ENCODE measurements at places on chromosomes 2 and 18. TPM values are rescaled to one million over a fixed set of nuclear protein-coding genes. Genes with fewer than 3 reads are reported as not detected.

The HSPE1 gene
- total RNA-seq: 223 TPM

DNA sequence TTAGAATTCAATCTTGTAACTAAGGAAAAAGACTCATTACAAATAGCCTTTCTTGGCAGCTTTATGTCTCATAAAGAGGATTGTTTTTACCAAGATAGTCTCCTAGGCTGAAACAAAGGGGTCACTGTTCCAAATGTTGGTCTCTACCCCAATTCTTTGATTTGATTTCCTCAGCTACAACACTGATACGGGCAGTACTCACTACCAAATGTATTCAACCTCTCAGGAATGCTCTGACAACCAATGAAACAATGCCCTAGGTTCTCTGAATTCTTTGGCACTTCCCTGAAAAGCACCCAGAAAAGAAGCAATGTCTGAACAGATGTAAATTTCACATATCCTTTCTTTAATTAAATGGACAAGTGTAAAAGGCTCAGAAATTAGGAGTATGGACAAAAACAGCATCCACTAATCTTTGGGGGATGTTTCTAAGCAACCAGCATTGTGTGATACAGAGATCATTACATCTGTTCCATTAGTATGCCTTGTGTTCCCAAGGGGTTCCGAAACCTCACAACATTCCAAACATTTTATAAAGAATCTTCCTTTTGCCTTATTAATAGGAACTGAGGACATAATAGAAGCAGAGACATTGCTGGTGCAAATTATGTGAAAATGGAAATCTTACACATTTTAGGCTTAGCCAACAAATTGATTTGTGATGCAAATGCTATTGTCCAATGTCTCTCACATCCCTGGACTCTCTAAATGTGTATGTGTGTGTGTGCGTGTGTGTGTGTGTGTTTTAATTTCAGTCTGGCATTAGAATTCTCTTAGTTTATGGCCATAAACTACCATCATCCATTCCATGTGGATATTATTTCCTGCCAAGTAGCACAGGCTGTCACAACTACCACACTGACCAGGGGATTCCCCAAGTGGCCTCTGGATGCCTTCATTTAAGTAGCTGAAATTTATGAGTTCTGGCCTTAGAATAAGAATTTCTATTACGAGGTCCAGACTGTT lies 276.0 kb downstream of the MTX2 start:
- no peak for DNase-seq

The ASB18 gene
- total RNA-seq: not detected

DNA sequence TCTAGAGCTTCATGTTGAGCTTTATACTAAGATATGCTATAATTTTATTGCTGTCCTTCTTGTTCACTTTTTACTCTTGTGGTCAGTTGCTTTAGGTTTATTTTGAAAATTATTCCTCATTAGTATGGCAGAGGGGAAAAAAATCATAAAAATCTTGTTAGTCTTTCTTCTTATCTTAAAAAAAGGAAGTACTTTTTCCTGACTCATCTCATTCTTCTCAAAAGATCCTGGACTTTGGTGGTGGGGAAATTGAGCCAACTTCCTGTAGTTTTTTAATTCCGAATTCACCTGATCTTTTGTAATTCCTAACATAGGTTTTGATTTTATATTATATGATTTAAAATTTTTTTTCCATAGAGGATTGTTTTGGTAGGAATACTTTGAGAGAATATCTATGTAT lies 3.8 kb downstream of the SLC4A1AP start:
- no peak for DNase-seq

The C2orf66 gene
- not detected for total RNA-seq

The STPG4 gene
- not detected for total RNA-seq

The REG3G gene
- total RNA-seq: 0.22 TPM

GRCh38 chr2:170771421-170771937 lies 1.3 kb downstream of the ERICH2 start:
- no peak for DNase-seq

The CIDEA gene
- total RNA-seq: not detected

The UGT1A5 gene
- total RNA-seq: not detected

- no peak for DNase-seq
Measured at GRCh38 chr2:214837466-214837865, 28.0 kb upstream of the BARD1 start.

GRCh38 chr2:64866797-64867196 lies 122.4 kb upstream of the SLC1A4 start:
- no peak for DNase-seq

DNA sequence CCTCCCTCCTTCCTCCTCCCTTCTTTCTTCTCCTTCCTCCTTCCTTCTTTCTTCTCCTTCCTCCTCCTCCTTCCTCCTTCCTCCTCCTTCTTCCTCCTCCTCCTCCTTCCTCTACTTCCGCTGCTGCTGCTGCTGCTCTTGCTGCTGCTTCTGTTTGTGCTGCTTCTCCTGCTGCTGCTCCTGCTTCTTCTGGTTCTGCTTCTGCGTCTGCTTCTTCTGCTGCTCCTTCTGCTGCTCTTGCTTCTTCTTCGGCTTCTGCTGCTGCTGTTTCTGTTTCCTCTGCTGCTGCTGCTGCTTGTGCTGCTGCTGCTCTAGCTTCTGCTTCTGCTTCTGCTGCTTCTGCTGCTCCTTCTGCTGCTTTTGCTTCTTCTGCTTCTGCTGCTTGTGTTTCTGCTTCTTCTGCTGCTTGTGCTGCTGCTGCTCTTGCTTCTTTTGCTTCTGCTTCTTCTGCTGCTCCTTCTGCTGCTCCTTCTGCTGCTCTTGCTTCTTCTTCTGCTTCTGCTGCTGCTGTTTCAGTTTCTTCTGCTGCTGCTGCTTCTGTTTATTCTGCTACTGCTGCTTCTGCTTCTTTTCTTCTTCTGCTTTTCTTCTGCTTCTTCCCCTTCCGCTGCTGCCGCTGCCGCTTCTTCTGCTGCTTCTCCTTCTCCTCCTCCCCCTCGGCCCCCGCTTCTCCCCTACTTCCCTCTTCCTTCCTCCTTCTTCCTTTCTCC lies 8.6 kb downstream of the SNRNP27 start:
- no peak for DNase-seq

- no peak for DNase-seq
Measured at GRCh38 chr2:47009253-47009767, 93.7 kb upstream of the MCFD2 start.

The GMCL1 gene
- 18.6 TPM for total RNA-seq

The FIGN gene
- total RNA-seq: 0.02 TPM

- no peak for DNase-seq
Measured at GRCh38 chr18:45568017-45568416, 47.3 kb upstream of the SLC14A2 start.

GRCh38 chr2:219058541-219059374 lies 2.0 kb downstream of the IHH start:
- DNase-seq: peak; percentile 41

- no peak for DNase-seq
Measured at GRCh38 chr2:122542236-122542635, 786.8 kb downstream of the TSN start.

The DCAF17 gene
- total RNA-seq: 29.3 TPM

DNA sequence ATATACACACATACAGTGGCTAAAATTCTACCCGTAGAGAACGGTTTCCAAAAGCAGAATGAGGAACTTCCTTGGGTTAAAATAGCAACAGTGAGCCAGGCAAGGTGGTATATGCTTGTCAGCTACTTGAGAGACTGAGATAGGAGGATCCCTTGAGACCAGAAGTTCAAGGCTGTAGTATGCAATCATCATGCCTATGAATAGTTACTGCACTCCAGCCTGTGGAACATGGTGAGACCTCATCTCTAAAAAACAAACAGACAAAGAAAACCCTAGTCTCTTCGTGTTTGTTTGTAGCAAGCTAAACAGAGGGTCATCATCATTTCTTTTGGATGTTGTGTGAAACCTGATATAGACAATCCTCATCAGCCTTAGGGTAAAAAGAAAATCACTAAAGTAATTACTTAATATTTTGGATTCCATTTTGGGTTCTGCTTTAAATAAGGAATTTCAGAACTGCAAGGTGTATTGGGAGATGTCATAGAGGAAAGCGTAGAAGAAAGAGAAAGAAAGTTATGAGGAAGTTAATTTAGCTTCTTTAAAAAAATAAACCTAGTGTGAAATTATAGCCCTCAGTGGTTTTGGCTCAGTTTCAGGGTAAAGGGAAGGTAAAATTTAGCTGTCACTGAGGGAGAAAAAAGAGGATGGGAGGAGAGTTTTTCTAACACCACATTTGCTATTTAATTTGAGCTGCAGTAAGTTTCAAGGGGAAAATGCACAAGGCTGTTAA lies 46.5 kb downstream of the PLEK start:
- DNase-seq: no peak

The RAB27B gene
- 2.0 TPM for total RNA-seq

DNA sequence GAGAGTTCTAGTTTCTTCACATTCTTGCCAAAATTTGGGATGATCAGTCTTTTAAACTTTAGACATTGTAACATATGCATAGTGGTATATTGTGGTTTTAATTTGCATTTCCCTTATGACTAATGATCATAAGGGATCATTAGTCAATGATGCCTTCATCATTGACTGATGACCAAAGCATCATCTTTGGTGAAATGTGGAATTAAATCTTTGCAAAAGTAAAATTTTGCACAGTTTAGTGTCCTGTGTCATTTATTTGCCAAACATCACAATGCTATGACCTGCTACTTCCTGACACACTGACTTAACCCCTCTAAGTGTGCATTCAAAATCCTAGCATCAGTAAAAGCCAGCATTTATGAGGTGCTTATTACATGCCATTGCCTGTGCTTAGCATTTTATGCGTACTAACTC lies 58.9 kb upstream of the SLC1A4 start:
- DNase-seq: no peak

DNA sequence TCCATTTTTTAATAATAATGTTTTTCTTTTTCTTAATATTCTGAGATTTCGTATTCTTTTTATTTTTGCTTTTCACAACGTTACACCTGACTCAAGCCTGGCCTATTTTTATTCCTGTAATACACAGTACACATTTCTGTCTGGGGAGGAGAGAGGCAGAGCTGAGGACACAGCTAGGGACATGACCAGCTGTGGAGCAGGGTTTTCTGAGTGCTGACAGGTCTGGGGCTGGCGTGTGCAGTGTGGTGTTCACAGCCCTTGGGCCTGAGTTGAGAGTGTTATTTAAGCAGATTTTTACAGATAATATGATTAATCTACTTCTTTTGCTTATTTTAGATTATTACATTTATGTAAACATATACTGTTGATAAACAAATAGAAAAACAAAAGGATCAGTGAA lies 55.9 kb downstream of the ZAP70 start:
- no peak for DNase-seq

- no peak for DNase-seq
Measured at GRCh38 chr2:121502246-121502645, 28.4 kb upstream of the RNU4ATAC start.

The LIMS3 gene
- total RNA-seq: 0.74 TPM

GRCh38 chr2:11754700-11755015 lies 8.2 kb downstream of the LPIN1 start:
- DNase-seq: no peak

DNA sequence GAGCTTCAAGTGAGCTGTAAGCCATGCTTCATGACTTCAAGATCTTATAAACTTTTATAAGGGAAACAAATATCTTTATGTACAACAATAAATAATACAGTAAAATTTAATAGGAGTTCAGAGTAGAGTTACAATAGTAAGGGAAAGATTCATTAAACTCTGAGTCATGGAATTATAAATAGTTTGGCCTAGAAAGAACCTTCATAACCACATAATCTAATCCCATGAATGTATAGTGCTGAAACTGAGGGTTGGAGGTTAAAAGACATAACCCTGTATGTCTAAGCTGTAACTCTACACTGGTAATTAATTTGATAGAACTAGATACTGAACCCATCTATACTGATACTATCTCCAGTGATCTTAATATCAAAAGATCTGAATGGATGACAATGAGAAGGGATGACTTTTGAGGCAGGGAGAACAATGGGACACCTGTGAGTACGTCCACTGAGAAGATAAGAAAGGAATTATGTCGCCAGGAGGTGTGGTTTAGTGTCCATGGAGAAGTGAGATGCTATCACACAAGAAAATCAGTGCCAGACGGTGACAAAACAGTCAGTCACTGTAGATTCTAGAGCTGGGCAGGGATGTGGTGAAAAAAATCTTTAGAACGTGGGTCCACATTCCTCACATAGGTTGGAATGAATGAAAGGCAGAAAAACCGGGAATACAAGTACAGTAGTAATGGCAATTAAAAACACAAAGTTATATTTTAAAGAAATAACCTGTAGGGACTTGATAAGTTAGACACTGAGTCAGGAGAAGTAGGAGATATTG lies 1.1 kb downstream of the IL1F10 start:
- no peak for DNase-seq

DNA sequence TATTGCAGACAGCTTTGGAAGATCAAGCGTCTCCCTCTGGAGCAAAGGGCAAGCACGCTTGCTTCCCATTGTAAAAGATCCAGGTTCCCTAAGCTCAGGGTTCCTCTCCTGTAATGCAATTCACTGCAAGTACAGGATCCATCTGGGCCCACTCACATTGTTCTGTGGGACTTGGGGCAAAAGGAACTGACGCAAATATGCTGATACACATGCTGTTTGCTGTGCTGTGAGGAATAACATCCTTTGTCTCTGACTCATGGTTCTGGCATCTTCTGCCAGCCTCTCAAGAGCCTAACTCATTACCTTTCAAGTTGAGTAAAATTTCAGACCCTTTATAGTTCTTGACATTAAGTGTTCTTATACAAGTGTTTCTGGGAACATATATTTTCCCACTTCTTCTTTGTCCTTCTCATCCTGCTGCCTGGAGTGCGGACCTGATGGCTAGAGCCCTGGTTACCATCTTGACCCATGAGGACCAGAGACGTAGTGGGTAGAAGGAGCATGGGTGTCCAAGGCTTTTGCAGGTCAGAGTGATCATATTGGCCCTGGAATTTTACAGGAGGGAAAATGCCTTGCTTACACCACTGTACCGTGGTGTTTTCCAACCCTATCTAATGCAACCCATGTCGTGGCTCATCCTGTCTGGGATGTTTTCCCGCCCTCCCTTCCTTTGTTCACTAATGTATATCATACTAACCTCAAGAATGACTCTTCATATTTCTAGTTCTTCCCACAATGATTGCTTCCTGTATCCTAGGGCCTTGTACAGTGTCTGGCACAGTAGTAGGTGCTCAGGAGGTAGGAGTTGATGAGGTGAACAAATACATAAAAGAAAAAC lies 145.7 kb upstream of the GLI2 start:
- no peak for DNase-seq

GRCh38 chr2:128646091-128646490 lies 327.4 kb upstream of the HS6ST1 start:
- no peak for DNase-seq
